ENCODE measurements at places on chromosomes 7 and 10.

GRCh38 chr10:1957057-1957456, 219.7 kb upstream of the ADARB2 start:
- DNase-seq = no peak

DNA sequence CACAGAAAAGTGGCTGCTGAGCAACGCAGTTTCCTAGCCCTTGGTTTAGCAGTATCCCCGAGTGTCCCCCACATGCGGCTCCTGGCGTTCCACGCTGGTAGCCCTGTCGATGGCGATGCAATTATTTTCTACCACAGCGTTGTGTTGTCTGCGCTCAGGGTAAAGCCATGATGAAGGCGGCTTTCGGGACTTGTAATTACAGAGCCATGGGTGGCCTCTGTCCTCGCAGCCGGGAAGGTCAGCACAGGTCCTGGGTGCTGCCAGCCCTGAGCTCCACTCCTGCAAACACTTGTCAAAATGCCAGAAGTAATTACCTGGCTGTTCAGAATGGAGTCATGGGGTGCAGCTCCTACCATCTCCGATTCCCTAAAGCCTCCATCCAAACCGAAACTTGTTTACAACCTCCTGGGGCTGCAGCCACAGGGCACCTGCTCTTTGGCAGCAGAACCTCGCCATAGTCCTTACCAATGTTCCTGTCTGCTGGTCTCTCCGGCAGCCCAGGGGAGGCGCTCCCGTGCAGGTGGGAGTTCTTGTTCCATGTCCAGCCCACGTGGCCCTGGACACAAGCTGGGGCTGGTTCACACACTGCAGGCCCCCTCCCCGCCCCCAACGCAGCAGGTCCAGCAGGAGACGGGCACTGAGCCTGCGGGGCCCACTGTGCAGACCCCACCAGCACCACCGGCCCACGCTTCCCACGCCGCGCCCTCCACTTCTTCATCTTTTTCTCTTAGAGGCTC, 512.6 kb downstream of the PTPRN2 start:
- DNase-seq = no peak

- DNase-seq = no peak
Measured at GRCh38 chr10:1410032-1410431, 327.3 kb downstream of the ADARB2 start.

GRCh38 chr10:121168545-121169216, 317.5 kb downstream of the WDR11 start:
- peak; percentile 17 for DNase-seq

- no peak for DNase-seq
Measured at GRCh38 chr10:69888882-69889584, 87.3 kb downstream of the COL13A1 start.

DNA sequence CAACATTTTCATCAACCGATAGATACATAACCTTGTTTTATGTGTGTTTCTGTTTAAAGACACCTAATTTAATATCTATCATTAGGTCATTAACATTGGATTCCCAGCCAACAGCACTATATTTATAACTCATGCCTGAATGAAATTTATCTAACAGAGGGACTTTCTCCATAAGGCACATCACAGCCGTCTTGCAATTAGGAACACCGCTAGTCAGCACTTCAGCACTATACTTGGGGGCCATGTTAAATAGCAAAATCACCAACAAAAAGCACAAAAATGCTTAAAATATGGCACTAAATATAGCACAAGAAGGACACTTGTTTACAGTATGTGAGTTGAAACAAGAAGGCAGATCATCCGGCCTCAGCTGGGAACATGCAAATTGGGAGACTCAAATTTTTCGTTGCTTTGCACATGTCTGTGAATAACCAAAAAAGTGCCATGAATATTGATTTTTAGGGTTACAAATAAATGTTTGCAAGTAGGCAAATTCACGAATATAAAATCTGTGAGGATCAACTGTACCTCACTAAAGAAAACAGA, 51.0 kb downstream of the TLL2 start:
- no peak for DNase-seq

GRCh38 chr10:126225672-126226008, 162.6 kb downstream of the ADAM12 start:
- no peak for DNase-seq

DNA sequence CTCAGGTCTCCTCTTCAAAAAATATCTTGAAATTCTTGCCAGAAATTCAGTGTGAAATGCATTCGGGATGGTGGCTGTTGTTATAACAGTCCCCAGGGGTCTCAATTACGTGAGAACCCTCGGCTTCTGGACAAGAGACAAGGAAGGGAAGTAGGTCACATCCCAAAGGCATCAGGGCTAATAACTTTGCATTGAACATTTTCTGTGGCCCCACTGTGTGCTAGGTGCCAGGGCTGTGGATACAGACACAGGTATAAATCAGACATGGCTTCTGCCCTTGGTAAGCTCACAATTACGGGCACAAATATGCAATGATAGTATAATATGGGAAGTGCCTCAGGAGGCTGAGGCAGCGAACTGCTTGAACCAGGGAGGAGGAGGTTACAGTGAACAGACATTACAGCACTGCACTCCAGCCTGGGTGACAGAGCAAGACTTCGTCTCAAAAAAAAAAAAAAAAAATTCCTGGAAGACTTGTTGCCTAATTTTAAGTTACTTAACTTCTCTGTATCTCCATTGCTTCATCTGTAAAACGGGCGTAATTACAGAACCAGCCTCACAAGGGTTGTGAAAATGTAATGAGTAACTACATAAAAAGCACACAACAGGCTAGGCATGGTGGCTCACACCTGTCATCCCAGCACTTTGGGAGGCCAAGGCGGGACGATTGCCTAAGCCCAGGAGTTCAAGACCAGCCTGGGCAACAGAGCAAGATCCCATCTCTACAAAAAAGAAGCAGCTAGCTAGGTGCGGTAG, 2.5 kb upstream of the RHBDD2 start:
- DNase-seq = no peak

DNA sequence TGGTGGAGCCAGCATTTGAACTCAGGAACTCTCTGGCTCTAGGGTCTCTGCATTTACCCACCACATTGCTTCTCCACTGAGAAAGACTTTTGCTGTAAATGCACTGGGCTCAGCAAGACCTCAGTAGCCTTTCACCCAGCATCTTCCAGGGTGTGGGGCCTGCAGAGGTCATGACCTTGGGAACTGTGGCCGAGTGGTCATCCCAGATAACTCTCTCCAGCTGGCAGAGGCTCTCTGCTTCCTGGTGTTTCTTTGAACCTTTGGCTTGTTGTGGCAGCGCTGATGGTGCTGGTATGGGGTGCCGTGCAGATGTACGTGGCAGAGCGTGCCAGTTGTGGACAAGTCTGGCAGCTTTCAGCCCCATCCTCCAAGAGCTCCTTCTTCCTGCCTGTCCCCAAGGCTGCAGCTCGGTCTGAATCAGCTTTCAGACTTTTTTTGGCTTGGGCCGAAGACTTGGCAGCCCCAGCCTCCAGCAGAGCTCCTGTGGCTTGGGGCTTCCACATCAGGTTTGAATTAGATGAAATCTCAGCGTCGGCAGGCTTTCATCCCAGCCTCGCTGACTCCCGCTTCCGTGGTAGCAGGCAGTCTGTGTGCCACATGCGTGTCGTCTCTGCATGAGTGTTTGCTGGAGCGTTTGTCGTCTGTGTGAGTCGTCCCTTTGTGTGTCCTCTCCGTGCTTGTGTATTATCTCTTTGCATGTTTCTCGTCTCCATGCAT, 21.5 kb downstream of the ADAMTS14 start:
- DNase-seq = no peak

DNA sequence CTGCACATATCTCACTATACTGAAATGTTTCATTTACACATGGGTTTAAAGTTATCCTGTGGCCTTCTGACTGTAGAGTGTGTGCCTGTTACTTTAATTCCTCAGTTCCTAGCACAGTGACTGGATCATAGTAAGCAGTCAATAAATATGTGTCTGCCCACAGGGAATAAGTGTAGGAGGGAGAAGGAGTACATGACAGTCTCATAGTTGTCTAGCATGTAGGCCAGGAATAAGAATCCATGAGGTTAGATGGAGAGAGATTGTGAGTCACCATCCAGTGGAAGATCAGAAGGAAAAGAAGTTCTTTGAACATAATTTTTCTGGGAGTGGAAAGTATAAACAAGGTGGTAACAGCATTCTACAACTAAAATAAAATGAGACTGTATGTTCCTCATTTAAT, 36.6 kb upstream of the SEMA3A start:
- DNase-seq = no peak

DNA sequence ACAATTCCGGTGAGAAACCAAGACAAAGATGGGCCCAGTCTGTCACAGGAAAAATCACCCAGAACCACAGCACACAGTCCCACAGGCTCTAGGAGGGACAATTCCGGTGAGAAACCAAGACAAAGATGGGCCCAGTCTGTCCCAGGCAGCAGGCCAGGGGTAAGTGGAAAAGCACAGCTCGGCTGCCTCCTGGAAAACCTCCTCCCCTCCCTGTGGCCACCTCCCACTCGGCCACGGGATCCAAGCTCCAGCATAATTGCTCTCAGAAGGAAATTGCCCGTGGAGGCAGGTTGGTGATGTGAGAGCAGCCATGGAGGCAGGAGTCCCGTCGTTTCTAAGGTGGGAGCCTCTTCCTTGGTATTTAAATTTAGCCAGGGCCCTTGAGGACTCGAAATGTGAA, 95.7 kb downstream of the PLXNA4 start:
- DNase-seq = no peak

- peak; percentile 30 for DNase-seq
Measured at GRCh38 chr10:107409522-107409921, 245.0 kb upstream of the SORCS1 start.

GRCh38 chr7:229184-229964, 37.0 kb downstream of the FAM20C start:
- no peak for DNase-seq

- DNase-seq = no peak
Measured at GRCh38 chr7:20839196-20839735, 52.6 kb upstream of the SP8 start.

- no peak for DNase-seq
Measured at GRCh38 chr10:101932183-101932582, 88.6 kb upstream of the KCNIP2 start.

GRCh38 chr7:127882313-127882920, 148.8 kb downstream of the LRRC4 start:
- no peak for DNase-seq

- no peak for DNase-seq
Measured at GRCh38 chr10:71539442-71540118, 142.9 kb downstream of the CDH23 start.

DNA sequence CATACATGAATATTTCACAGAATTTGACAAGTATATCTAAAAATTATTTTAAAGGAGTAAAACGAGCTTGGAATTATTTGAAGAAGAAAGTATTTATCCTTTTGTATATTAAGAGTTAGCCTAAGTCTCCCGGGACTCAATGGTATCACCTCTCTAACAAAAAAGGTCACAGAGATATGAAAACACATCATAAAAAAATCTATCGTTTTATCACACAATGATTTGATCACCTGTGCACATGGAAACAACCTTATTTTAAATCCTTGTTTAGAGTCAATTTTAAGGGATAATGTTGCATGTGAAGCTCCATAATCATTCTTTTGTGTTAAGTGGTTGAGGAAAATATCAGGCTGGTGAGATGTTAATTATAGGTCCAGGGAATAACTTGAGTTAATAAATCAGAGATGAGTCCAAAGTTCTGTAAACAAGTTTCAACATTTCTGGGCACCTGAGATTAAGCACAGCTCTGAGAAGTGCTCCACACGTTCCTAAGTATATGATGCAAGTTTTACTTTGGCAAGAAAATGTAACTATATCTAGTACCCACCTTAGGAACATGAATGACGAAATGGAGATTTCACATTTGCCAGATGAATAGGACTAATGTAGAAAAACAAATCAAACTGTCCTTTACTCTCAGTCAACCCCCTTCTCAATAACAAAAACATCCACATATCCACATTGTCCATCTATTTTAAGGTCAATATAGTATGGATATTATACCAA, 148.5 kb upstream of the AKR1E2 start:
- DNase-seq = no peak

DNA sequence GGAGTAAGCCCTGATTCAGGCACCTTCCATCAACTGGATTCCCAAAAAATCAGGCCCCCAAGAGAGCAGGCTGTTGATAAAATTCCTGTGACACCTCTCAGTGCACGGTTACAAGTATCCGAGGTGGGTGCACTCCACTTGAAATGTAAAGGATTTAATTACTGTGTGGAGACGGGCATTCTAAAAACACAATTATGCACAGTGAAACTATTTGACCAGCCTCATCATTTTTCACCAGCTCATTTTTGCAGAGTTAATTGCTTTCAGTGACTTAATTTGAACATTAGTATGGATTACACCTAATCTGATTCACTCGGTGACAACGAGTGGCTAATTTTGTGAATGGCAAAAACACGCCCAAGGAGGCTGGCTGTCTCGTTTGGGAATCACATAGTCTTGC, 2.3 kb downstream of the FOXL3 start:
- DNase-seq = no peak

Measured in NCI-H82 (cell line).